Aorta (tissue), 5 donors: ENCODE measurements at places on chromosomes 12 and 14. TPM values are rescaled to one million over a fixed set of nuclear protein-coding genes. Genes with fewer than 3 reads are reported as not detected.

RARG gene
- total RNA-seq: 63.9 TPM

OTOGL gene
- 0.62 TPM for total RNA-seq

TULP3 gene
- 22.4 TPM for total RNA-seq

GPR84 gene
- total RNA-seq: 1.9 TPM

REP15 gene
- total RNA-seq: 6.6 TPM

DNA sequence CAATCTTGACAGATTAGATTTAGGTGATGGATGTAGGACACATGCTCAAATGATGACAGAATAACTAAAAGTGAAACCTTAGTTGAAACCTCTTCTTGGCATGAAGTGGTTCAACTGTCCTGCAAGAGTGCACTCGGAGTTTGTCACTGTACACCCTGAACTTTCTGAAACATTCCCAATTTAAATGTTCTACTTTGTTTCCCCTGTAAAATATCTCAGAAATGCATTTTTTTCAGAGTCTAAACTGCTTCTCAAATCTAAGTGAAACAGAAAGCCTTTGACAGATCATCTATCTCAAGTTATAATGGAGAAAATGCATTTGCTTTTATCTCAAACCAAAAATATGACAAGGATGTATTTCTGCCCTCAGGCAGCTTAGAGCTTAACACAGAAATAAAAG is 66.0 kb downstream of the BHLHE41 start:
- DNase-seq: no peak

DNA sequence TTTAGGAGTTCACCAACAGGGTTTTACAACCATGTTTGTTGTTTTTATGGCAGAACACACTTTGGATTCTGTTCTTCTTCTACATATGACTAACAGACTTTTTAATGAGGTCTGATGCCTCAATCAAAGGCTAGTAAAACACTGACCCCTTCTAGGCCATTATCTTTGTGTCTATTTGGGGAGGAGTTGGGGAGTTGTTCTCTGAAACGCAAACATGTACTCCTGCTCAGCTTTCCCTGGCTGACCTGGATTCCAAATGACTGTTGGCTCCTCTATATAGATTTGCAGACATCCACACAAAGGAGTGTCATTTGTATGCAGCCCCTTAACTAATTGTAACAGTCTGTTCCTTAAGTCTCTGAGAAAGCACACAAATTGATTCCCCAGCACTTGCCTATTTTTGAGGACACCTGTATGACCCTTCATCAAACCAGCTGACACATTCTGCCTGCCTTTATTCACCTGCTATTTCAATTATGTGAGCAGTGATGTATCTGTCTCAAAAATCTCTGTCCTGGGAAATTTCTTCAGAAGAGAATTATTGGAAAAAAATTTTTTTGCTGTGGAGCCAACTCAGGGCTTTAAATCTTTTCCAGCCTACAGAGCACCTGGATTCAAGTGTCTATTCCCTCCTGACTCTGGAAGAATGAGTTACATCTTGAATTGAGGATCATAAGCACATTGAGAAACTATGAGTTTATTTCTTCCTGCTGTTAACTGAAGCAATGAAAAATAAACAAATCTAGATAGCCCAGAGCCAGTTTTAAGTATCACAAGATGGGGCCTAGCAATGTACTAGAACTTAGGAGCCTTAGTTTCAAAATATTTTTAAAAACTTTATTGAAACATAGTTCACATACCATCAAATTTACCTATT is 417.2 kb downstream of the RAD51B start:
- no peak for DNase-seq

DNA sequence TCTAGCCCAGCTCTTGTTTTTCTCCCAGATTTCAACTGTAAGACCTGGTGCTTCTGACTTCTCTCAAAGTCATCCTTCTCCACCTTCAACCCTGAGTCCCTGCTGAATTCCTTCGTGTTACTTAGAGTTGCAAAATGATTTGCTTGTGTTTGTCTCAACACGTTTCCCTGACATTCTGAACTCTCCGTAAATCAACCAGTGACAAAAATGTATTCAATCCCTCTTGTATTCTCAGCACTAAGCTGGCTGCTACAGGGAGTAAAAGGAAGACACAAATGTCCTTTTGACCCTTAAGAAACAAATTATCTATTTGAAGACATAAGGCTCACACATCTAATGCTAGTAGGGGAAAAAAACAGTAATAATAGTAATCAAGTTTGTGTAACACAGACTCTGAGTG is 514.0 kb upstream of the TMPO start:
- DNase-seq: no peak

GRCh38 chr14:27995691-27996090 is 770.9 kb upstream of the FOXG1 start:
- DNase-seq: no peak

GRCh38 chr14:57749267-57749666 is 116.6 kb downstream of the SLC35F4 start:
- no peak for DNase-seq

DNA sequence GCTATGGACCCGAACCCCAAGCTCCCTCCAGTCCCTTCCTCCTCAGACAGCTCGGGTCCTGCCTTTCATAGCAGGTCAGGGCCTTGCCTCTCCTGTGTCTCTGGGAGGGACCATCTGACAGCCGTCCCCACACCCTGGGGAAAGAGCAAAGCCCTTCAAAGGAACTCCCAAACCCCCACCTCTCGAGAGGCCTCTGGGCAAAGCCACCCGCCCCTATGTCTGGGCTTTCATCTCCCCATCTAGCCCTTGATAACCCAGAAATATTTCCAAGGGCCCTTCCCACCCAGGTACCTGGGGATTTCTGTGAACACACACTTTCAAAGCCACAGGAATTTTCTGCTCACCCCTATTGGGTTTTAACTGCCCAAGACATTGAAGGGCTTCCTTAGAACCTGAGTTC is 32.1 kb downstream of the SNRNP35 start:
- no peak for DNase-seq

DNA sequence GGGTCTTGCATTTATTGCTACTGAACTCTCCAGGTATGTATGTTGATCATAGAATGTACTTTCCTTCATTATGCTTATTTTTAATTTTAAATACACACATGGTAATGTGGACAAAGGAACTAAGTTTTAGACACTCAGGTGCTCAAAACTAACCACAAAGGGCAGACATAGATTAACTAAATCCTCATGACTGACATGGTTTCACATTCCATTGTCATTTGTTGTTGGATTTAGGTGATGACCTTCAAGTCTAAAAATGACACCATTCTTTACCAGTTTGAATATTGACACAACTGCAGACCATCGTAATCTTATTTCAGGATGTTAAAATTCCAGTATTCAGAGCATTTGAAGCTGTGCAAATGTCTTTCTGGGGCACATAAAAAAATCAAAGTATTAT is 128.4 kb downstream of the BBS10 start:
- DNase-seq: no peak

GRCh38 chr12:93003531-93004239 is 74.6 kb upstream of the EEA1 start:
- no peak for DNase-seq

DNA sequence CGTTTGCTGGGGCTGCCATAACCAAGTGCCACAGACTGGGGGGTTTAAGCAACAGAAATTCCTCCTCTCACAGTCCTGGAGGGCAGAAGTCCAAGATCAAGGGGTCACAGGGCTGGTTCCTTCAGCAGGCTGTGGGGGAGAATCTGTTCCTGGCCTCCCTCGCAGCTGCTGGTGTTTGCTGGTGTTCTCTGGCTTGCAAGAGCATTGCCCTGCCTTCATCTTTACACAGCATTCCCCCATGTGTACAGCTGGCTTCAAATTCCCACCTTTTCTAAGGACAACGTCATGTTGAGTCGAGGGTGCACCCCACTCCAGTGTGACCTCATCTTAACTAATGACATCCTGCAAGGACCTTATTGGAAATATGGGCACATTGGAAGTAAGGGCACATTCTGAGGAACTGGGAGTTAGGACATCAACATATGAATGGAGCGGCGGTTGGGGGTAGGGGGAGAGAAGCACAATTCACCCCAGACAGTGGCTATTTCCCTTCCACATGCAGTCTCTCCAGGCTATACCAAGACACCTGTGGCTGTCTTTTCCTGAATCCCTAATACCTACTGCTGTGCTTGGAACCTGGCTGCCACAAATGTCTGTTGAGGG is 123.6 kb downstream of the FOXN3 start:
- DNase-seq: no peak

DNA sequence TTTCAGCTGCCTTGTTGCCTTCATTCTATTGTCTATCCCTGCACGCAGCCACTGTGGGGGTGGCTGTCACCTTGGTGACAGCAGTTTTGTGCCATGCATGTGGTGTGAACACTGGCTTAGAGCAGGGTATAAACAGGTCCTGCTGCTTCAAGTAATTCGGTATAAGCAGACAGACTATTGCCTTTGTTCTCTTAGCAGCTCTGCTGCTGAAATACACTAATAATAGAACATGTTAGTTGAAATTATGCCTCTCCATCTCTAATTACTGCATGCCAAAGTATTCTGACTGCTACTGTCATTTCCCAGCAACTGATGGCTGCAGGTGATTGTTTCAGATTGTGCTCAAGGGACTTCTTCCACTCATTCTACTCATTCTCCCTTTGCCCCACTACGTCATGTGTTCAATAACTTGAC is 34.6 kb downstream of the PTPRO start:
- DNase-seq: no peak

DNA sequence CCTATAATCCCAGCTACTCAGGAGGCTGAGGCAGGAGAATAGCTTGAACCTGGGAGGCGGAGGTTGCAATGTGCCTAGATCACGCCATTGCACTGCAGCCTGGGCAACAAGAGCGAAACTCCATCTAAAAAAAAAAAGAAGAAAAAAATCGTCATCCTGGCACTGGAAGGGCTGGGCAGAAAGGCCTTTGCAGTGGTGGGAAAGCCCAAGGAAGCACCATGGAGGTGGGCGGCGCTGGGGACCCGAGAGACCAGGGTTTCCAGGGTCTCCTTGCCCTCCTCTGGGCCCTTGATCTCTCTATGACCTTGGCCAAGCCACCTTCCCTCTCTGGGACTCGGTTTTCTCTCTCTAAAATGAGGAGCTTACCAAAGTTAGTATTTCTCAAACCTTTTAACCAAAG is 65.4 kb downstream of the LGMN start:
- DNase-seq: peak; percentile 15

DNA sequence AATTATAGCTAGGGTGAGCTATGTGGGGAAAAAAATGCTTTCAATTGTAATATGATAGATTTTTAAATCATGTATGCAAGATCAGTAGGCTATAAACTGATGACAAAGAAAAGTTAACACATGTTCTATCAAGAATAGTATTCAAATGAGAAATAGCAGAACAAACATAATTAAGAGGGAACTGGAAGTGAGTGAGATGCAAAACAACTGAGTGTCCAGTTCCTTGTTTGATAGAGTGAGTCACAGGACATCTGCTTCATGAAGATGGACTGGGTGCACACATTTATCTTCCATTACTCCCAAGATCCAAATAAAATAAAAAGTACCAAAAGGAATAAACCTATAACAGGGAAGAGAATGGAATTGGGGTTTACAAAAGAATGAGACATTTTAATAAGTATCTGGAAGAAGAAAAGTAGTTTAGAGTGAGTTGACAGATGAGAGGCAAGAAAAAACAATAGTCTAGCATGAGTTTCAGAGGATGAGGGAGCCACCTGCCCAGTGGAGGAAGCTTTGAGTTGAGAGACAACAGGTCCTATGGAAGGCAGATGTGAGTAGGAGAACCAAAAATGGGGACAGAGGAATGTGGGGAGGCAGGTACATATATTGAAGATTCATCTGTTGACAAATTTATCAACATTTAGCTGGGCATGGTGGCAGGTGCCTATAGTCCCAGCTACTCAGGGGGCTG is 178.1 kb upstream of the ARHGAP5 start:
- no peak for DNase-seq

DNA sequence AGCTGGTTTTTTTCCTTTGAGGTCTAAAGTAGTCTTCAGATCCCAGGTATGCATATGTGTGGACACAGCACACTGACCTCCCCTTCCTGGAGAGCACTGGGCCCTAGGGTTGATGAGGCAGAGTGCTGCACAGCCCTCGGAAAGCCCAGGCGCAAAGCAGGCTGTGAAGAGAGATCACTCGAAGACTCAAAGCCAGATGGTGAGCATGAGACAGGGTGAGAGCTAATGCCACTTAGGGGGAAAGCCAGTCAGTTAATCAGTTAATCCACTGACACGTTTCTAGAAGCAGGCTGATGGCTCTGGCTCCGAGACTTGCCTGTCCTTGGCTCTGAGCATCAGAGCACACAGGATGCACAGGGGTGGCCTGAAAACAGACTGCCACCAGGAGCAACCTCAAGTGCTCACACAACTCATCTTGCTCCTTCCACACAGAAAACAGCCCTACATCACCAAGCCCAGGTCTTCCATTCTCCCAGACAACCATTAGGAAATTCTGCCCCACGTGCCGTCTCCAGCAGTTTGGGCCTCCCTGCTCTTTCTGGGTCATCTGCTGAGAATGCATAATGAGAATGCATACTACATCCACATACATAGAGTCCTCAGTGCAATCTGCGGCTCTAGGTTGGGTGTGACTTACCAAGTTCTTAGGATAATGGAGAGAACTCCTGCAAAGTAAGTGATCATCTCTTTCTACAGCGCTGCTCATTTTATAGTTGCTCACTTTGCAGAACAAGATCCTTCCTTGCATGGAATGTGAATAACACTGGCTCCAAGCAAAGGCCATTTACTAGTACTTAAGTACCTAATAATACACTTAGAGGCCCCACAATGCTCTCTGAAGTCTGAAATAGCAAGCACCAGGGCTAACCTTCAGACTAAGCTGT is 12.0 kb downstream of the AQP6 start:
- DNase-seq: no peak

GRCh38 chr12:62714774-62715721 is 219.9 kb downstream of the PPM1H start:
- DNase-seq: no peak

- no peak for DNase-seq
Observed at GRCh38 chr12:101694986-101695385, 2.5 kb upstream of the CHPT1 start.

GRCh38 chr14:74619672-74620131 is 7.7 kb upstream of the LTBP2 start:
- DNase-seq: peak; percentile 95

- DNase-seq: no peak
Observed at GRCh38 chr12:57619434-57620244, 8.4 kb downstream of the ARHGEF25 start.

- no peak for DNase-seq
Observed at GRCh38 chr12:52312086-52312485, 9.1 kb downstream of the KRT83 start.

GRCh38 chr14:104803912-104804410 is 3.1 kb downstream of the ZBTB42 start:
- no peak for DNase-seq

- no peak for DNase-seq
Observed at GRCh38 chr12:11769723-11770514, 120.4 kb downstream of the ETV6 start.

DNA sequence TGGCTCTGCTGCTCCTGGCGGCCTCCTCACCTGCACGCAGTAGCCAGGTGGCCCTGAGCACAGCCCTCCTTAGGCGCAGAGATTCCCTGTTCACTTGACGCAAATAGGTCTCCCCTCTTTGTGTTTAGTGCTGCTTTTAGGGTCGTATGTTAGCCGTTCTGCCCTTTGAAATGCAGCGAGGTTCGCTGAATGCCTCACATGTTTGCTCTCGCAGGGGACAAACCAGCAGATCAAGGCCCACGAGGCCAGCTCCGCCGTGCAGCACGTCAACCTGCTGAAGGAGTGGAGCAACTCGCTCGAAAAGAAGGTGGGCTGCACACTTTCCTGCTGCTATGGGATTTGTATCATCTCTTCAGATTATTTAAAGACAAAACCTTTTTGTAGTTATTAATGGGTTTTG is 31.4 kb upstream of the AMN start:
- no peak for DNase-seq
